Mammary microvascular endothelial cell (primary cell): ENCODE measurements at places on chromosomes 16 and 17. TPM values are rescaled to one million over a fixed set of nuclear protein-coding genes. Genes with fewer than 3 reads are reported as not detected.

CISD3 gene
- 11.6 and 14.1 TPM in 2 replicates for total RNA-seq

KRTAP4-1 gene
- total RNA-seq = not detected in 2 replicates

CCDC40 gene
- 0.60 and 1.1 TPM in 2 replicates for total RNA-seq

RHBDF1 gene
- 23.3 and 28.7 TPM in 2 replicates for total RNA-seq

SMTNL2 gene
- 0.20 TPM in 1 of 2 replicates, not detected in the other for total RNA-seq

ZKSCAN2 gene
- total RNA-seq = 2.2 and 2.4 TPM in 2 replicates

CCL4L2 gene
- not detected in 2 replicates for total RNA-seq

STH gene
- total RNA-seq = not detected in 2 replicates

CCL1 gene
- not detected in 2 replicates for total RNA-seq

CCL14 gene
- 0.80 and 4.8 TPM in 2 replicates for total RNA-seq

PLCG2 gene
- 9.5 and 11.8 TPM in 2 replicates for total RNA-seq

C1QTNF1 gene
- 7.0 and 9.5 TPM in 2 replicates for total RNA-seq

KRT31 gene
- total RNA-seq = not detected in 2 replicates

STAT5B gene
- total RNA-seq = 24.4 and 27.5 TPM in 2 replicates

PABPN1L gene
- total RNA-seq = not detected in 2 replicates

FNDC8 gene
- total RNA-seq = not detected in 2 replicates

CTRB2 gene
- not detected in 2 replicates for total RNA-seq

EVPL gene
- total RNA-seq = 0.05 TPM in 1 of 2 replicates, not detected in the other

CD68 gene
- total RNA-seq = 28.8 TPM in 2 replicates
